Left lung (tissue), 14 donors: ENCODE measurements at places on chromosomes 5 and 9. TPM values are rescaled to one million over a fixed set of nuclear protein-coding genes. Genes with fewer than 3 reads are reported as not detected.

- DNase-seq = no peak
Observed at GRCh38 chr9:107358986-107359385, 75.9 kb downstream of the RAD23B start.

GRCh38 chr9:136341769-136342168 is 14.4 kb downstream of the GPSM1 start:
- DNase-seq = no peak

DNA sequence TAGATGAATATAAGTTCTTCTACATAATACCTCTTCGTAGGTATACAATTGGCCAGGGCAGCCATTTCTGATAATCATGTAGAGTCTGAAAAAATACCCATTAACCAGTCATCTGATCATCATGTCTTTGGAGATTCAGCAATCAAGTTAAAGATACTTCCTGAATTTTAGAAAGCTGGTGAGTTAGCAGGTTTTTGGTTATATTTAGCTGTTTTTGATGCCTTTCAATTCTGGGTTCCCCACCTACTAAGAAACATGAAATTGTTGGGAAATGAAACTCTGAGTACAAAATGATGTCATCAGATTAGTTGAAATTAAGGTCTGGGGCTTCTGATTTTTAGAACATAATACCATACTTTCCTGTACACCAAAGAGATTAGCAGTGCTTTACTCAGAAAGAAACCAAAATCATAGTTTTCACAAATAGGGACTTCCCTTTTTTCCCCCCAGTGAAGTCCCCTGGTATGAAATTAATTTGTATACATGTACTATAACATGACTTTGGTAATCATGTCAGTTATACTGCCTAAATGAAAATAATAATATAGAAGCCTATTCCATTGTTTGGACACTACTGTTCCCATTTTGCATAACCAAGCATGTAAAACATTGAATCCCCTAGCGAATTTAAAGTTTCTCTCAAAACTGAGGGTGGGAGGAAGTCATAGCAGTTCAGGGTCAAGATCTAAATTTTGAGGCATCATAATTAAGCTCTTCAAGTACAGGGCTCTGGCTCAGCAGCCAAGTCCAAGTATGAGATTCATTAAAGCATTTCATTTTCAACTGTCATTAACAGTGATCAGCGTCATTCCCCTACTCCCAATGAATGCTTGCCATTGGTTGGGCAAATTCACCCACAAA is 17.9 kb downstream of the PRLR start:
- no peak for DNase-seq

- DNase-seq = no peak
Observed at GRCh38 chr5:116091416-116091815, 6.6 kb downstream of the COMMD10 start.

- DNase-seq = no peak
Observed at GRCh38 chr5:175867587-175868347, 3.6 kb upstream of the CPLX2 start.

DNA sequence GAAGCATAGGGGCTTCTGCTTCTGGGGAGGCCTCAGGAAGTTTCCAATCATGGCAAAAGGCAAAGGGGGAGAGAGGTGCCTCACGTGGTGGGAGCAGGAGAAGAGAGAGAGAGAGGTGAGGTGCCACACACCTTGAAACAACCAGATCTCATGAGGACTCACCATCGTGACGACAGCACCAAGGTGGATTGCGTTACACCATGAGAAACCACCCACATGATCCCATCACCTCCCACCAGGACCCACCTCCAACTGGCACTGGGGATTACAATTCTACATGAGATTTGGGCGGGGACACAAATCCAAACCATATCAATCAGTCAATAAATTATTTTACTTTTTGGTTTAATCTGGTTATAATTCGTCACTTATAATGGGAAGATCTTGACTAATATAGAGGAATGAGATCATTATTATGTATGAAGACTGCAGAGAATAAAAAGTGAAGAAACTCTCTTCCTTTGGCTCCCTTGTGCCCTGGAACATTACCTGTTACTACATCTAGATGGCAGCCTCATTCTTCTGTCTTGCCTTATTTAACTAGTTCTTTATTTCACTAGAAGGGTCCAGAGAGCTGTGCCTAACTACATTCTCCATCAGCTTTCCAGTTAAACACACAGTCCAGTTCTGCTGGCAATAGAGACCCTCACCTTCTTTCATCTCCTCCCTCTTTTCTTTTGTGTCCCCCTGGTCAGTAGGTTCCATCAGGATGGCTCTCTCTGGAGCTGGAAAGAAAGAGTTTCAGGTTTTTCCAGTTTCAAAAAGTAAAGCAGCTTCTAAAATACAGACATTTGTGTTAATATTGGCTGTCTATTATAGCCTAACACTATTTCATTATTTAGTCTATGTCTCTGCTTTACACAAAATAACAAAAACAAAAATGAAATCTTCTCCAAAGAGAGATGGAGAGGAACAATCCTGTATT is 21.7 kb upstream of the SPINK7 start:
- DNase-seq = no peak

DNA sequence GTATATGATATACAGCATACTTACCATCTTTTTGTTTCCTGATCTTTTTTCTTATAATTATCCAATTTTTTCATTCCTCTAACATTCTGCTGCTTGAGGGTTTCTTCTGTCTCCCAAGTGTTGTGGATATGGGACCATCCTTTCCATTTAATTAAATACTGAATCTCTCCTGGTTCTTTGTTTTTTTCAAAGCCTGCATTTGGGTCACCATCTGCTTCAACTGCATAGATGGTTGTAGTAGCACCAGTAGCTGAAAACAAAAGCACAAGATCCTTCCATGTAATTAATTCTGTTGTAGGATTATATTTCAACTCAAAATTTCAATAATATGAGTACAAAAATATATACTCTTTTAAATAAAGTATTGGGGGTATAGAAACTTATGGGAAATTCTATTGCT is 29.4 kb downstream of the CHD1 start:
- no peak for DNase-seq

DNA sequence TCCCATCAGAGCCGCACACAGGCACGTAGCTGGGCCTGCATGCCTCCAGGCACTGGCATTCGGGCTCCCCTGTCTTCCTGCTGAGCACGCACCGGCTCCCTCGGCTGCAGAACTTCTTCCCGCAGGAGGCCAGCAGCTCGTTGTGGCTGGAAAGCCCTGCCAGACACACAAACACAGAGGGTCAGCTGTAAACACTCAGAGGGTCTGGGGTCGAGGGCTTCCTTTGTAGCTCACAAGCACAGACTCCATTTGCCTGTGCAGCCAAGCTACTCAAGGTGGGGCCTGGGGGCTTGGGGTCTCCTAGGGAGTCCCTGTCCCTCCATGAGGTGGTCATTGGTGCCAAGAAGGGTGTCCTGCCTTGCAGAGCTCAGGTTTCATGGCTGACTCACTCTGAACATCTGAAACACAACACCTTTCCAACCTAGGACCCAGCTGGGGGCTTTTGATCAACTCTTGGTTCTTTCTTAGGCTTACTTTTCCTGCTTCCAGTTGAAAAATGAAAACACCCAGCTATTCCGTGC is 211.4 kb downstream of the FSTL4 start:
- DNase-seq = no peak

DNA sequence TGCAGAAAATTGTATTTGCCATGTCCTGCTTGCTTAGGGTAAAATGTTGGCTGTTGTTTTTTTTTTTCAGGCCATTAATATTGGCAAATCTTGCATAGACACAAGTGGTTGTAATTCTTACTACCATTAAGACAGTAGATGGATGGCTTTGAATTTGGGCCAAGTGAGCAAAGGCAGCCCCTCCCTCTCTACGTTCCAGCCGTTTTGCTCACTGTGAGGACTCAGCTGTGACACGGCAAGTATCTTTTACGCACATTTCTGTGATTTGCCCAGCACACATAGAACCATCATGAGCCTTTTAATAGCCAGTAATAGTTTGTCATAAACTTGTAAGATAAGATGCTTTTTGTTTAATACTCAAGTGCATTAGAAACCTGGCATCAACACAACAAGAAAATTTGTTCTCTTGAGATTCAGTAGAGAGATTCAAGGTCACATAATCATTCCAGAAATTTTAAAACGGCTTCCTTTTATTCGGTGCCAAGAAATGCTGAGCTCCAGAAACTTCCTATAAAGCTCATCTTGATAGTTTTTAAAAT is 205.2 kb upstream of the ADCY2 start:
- DNase-seq = no peak

GRCh38 chr9:15249042-15249818 is 57.8 kb downstream of the TTC39B start:
- DNase-seq = no peak

GRCh38 chr9:133786907-133787753 is 49.0 kb upstream of the SARDH start:
- DNase-seq = peak; percentile 39

DNA sequence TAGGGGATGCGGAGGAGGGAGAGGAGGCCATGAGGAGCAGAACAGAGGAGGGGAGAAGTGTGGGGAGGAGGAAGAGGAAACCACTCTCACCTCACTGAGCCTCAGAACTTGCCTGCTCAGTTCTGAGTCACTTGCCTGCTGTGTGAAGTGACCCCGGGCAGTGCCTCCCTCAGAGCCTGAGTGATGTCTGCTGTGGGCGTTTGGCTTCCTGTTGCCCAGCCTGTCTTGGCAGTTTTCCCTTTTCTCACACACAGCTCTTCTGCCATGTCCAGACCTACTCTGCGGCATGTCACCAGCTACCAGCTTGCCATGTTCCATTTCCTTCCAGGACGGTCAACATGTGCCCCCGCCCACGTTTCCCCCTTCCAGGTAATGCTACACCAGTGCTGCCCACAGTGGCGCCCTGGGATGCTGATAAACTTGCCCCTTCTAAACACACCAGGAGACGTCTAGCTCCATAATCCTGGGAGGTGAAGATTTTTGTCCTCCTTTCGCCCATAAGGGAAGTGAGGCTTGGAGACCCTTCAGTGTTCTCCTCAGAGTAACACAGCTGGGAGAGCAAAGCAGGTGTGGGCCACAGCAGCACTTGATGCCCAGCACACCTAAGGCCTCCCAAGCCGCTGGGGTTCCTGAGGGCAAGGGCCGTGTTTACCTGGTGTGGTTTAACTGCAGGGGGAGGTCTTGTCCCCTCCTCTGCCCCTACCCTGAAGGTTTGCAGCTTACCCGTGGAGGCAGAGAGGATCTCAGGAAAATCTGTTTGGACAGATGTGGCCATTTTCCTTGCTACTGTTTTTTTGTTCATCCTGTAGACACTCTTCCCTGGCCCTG is 63.8 kb upstream of the RNF130 start:
- DNase-seq = no peak

GRCh38 chr9:134408939-134409737 is 82.9 kb downstream of the RXRA start:
- no peak for DNase-seq

DNA sequence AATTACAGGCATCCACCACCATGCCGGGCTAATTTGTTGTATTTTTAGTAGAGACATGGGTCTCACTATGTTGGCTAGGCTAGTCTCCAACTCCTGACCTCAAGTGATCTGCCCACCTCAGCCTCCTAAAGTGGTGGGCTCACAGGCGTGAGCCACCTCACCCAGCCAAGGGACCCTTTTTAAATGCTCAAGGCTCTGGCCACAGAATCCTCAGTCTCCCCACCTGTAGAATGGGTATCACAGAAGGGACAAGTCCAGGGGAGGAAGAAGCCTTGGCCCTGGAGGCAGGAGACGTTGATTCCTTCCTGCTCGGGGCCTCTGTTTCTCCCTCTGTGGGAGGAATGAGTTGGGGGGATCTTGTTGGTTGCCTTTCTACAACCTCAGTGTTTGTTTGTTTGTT is 45.7 kb downstream of the GTF3C4 start:
- no peak for DNase-seq

DNA sequence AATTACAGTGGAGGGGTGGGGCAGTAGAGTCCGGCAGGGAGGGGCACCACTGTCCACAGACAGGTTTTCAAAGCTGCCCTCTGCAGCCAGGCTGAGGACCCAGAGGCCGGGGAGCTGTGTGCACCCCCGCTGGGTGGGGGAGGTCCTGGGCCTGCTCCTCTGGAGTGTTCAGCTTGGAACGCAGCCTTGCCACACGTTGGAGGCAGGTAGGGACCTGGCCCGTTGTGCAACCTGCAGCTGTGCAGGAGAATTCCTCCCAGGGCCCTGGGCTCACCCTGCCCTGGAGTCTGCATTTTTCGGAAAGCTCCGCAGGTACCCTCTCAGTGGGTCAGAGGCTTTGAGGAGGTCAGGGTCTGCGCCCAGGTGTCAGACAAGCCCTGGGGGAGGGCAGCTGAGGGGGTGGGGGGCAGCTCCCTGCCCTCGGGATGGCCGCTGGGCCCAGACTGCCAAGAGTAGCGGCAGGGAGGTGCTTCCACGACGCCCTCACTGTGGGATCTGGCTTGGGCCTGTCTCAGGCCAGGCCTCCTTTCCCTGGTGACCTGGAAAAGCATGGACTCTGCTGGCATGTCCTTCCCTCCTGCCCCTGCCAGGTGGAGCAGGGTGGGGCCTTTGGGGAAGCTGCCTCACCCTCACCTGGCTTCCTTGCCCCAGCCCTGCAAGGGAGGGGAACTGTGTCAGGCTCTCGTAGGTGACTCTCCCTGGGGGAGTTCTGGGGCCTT is 29.5 kb downstream of the RXRA start:
- DNase-seq = peak; percentile 84

DNA sequence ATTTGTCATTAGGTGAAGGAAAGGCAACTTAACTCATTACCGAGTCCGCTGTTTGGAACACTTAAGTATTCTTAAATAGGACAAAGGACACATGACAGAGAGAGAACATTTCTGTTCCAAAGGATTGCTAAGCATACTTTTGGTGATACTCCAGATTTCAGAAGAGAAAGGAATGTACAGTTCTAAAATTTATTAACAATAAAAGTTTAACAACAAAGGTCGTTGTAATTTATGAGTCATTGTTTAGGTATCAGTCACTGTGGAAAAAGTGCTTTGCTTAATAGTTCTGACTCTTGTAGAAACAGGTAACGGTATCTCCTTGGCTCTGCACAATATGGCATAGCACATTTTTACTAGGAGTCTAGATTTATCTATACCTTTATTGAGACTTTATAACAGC is 36.3 kb upstream of the PAM start:
- no peak for DNase-seq

DNA sequence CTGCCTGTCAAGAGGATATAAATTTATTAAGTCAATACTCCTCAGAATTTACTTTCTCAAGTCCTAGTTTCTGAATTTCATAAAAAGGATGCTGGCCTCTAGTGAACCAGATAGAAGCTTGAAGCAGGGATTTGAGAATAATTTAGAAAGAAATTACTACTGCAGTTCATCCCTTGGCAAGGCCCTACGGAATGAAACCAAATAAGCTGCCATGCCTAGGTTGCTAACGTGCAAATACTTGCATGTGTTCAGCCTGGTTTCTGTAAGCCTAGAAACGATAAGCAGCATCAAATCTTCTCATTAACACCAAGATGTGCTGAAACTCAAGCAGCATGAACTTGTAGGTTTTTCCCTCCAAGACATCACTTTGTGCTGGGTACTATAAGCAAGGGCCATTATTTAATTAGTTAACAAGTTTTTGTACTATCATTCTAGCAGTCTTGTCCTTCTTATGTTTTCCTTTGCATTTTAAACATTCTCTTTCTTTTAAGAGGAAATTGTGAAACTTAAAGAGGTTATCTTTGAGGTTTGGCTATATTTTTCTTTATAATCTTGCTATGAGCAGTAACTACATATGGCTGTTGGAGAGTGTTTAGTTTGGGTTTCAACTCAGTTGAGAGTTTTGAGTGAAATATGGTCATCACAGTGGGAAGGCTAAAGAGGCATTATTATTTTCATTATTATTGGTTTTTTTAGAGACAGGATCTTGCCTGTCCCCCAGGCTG is 71.8 kb downstream of the ADAMTSL1 start:
- no peak for DNase-seq

The NRG2 gene
- 7.4 TPM for polyA plus RNA-seq

The FOXD4 gene
- 0.84 TPM for polyA plus RNA-seq

The SNCAIP gene
- polyA plus RNA-seq = 17.3 TPM

The CATSPER3 gene
- polyA plus RNA-seq = 1.6 TPM

The FCN2 gene
- polyA plus RNA-seq = not detected

The SARDH gene
- polyA plus RNA-seq = 9.7 TPM

The PKD2L2 gene
- 0.82 TPM for polyA plus RNA-seq

The FKTN gene
- polyA plus RNA-seq = 28.2 TPM
